Placental epithelial cell (primary cell): ENCODE measurements at places on chromosomes 1 and 21. TPM values are rescaled to one million over a fixed set of nuclear protein-coding genes. Genes with fewer than 3 reads are reported as not detected.

OR10Z1 gene
- not detected in 2 replicates for total RNA-seq

KCNE2 gene
- total RNA-seq: not detected in 2 replicates

PADI2 gene
- total RNA-seq: under 0.01 and 0.43 TPM in 2 replicates

SLC2A5 gene
- 0.87 and 2.4 TPM in 2 replicates for total RNA-seq

HNRNPCL1 gene
- total RNA-seq: not detected in 2 replicates

EXO5 gene
- total RNA-seq: 7.5 and 11.8 TPM in 2 replicates

TACSTD2 gene
- total RNA-seq: 37.7 and 61.6 TPM in 2 replicates

ACOT11 gene
- 5.1 and 6.1 TPM in 2 replicates for total RNA-seq

SLAMF1 gene
- not detected in 2 replicates for total RNA-seq

BRINP3 gene
- under 0.01 TPM in 1 of 2 replicates, not detected in the other for total RNA-seq

CELA3A gene
- total RNA-seq: not detected in 2 replicates

NUP210L gene
- under 0.01 TPM in 1 of 2 replicates, not detected in the other for total RNA-seq

BEND5 gene
- not detected in 2 replicates for total RNA-seq

MTARC1 gene
- 0.65 and 1.2 TPM in 2 replicates for total RNA-seq

ADAMTS4 gene
- under 0.01 TPM in 1 of 2 replicates, not detected in the other for total RNA-seq

U2AF1 gene
- 22.3 and 26.7 TPM in 2 replicates for total RNA-seq

VAV3 gene
- total RNA-seq: under 0.01 and 0.76 TPM in 2 replicates

DFFB gene
- total RNA-seq: 3.9 and 4.6 TPM in 2 replicates

S100A7A gene
- not detected in 2 replicates for total RNA-seq

BRINP2 gene
- total RNA-seq: 0.11 and 2.4 TPM in 2 replicates

AIRE gene
- total RNA-seq: not detected in 2 replicates

CAMK1G gene
- total RNA-seq: 0.39 TPM in 1 of 2 replicates, not detected in the other

C8B gene
- total RNA-seq: not detected in 2 replicates

B4GALT2 gene
- 86.4 and 226 TPM in 2 replicates for total RNA-seq

CALML6 gene
- total RNA-seq: 0.22 and 1.2 TPM in 2 replicates

NKAIN1 gene
- total RNA-seq: 0.11 and 0.79 TPM in 2 replicates
